ENCODE measurements at places on chromosomes 5 and 9. TPM values are rescaled to one million over a fixed set of nuclear protein-coding genes. Genes with fewer than 3 reads are reported as not detected.

- H3K4me3 ChIP-seq: no peak overlapping the region
- H3K36me3 ChIP-seq: peaks cover 18% of the 10 kb centered on the region
- H3K4me1 ChIP-seq: peaks cover 49% of the 10 kb centered on the region
- no peak for DNase-seq
Observed at GRCh38 chr5:14444161-14444560, 137.4 kb upstream of the OTULINL start.

DNA sequence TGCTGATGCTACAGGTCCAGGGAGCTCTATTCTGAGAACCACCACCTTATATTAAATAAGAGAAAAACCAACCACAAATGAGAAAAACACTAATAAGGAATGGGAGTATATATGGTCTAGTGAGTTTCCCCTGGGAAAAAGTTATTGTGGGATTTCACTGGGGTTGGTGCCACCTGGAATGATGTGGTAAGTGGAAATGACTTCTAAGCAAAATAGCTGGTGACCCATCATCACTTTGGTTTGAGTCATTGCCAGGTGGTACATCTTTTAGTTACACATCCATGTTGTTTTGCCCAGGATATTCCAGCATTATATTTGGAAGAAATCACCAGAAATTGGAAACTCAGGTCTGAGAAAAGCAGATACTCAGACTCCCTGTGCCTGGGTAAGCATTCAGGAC, 437.3 kb downstream of the DTWD2 start:
- H3K27me3 ChIP-seq: no peaks in the 10 kb centered on the region
- H3K36me3 ChIP-seq: no peaks in the 10 kb centered on the region
- DNase-seq: no peak
- no peak overlapping the region for H3K27ac ChIP-seq

DNA sequence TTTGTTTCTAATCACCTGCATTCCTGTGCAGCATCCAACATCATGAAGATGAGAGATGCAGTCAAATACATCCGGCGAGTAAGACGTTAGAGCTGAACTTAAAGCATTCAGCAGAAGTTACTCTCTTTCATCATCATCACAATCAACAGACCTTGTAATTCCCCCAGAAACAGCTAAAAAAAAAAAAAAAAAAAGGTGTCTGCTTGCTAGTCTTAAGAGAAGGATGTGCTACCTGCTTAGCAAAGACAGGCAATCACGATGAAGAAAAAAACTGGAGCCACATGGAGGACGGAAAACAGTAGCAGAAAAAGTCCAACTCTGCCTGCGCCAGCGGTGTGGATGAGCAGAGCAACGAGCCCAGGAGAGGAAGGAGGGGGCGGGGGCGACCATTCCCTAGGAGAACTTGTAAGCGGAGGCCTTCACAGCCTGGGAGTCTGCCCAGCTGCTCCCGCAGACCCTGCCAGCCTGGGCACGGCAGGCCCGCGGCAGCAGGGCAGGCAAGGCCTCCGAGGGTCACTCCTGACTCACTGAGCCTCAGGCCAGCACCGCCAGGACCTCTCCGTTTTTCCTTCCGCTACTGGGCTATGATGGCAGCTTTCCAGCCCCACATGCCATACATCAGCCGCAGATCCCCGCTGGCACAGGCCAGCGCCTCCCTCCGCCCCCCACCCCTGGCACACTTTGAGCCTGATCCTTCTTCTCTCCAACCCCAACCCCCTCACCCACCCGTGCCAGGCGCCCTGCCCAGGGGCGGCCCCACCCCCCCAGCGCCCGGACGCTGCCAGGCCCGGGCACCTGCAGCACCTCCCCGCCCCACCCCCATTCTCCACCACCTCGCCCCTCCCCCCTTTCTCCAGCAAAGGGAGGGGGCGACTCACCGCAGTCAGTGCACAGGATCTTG, 1.4 kb downstream of the NRG2 start:
- peaks cover 45% of the 10 kb centered on the region for H3K27me3 ChIP-seq
- H3K4me3 ChIP-seq: peak overlapping the region; percentile 49
- H3K27ac ChIP-seq: no peak overlapping the region
- no peaks in the 10 kb centered on the region for H3K4me1 ChIP-seq

GRCh38 chr5:11602298-11602697, 301.9 kb downstream of the CTNND2 start:
- no peak overlapping the region for H3K4me3 ChIP-seq
- no peak for DNase-seq
- H3K36me3 ChIP-seq: no peaks in the 10 kb centered on the region

DNA sequence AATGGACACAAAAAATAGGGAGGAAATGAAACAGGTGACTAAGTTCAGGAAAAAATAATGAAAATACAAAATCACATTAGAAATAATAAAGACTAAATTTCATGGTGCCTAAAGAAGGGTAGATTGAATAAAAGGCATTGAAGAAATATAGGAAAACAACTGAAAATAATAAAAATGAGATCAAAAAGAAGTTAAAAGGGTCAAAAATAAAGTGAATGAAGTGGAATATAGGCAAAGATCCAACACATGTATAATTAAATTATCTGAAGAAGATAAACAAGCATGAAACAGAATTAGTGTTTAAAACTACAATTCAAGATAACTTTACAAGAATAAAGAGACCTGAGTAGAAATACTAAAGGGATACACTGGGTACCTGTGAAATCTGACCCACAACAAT, 87.6 kb downstream of the SUSD1 start:
- no peaks in the 10 kb centered on the region for H3K36me3 ChIP-seq
- H3K27ac ChIP-seq: no peak overlapping the region
- H3K4me1 ChIP-seq: 0 out of 2 replicates have a peak, but pooled peaks cover 2% of the 10 kb centered on the region
- H3K4me3 ChIP-seq: no peak overlapping the region
- no peak for DNase-seq

- H3K27ac ChIP-seq: peak within 1 kb of the TSS; percentile 99
- peaks cover 14% of the 10 kb centered on the region for H3K36me3 ChIP-seq
- no peaks in the 10 kb centered on the region for H3K27me3 ChIP-seq
- peaks cover 22% of the 10 kb centered on the region for H3K4me1 ChIP-seq
- DNase-seq: peak; percentile 91
Observed at GRCh38 chr9:134641173-134641989, at the start of gene COL5A1. Gene COL5A1, plus strand, starts transcription at chr9:134641803. Its CDS starts 385 bp downstream, at chr9:134642188.

- no peak overlapping the region for H3K4me3 ChIP-seq
- H3K36me3 ChIP-seq: no peaks in the 10 kb centered on the region
- H3K27me3 ChIP-seq: peaks cover 24% of the 10 kb centered on the region
- DNase-seq: no peak
- no peak overlapping the region for H3K27ac ChIP-seq
Observed at GRCh38 chr9:135788576-135789300, 86.8 kb downstream of the KCNT1 start.

The FGFR4 gene
- polyA plus RNA-seq: 2.4 TPM

The LRRTM2 gene
- polyA plus RNA-seq: 0.39 TPM

The RORB gene
- not detected for polyA plus RNA-seq

The NR6A1 gene
- polyA plus RNA-seq: 0.10 TPM

The PFN3 gene
- polyA plus RNA-seq: not detected

The CARD6 gene
- polyA plus RNA-seq: 1.5 TPM

The NTNG2 gene
- 0.84 TPM for polyA plus RNA-seq

Data from IMR-90 (cell line).